ENCODE measurements at places on chromosomes 6 and 20.

DNA sequence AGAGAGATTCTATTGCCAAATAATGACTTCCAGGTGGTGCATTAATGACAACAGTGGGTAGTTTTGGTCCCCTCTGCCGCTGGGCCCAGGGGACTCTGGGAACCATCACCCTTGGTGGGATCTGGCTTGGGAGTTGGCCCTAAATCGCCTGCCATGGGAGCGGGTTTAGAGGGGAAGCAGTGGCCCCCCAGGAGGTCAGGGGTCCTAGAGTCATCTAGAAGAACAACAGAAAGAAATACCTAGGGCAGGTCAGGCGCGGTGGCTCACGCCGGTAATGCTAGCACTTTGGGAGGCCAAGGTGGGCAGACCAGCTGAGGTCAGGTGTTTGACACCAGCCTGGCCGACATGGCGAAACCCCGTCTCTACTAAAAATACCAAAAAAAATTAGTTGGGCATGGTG lies 17.8 kb upstream of the ARFGEF2 start:
- DNase-seq = no peak

DNA sequence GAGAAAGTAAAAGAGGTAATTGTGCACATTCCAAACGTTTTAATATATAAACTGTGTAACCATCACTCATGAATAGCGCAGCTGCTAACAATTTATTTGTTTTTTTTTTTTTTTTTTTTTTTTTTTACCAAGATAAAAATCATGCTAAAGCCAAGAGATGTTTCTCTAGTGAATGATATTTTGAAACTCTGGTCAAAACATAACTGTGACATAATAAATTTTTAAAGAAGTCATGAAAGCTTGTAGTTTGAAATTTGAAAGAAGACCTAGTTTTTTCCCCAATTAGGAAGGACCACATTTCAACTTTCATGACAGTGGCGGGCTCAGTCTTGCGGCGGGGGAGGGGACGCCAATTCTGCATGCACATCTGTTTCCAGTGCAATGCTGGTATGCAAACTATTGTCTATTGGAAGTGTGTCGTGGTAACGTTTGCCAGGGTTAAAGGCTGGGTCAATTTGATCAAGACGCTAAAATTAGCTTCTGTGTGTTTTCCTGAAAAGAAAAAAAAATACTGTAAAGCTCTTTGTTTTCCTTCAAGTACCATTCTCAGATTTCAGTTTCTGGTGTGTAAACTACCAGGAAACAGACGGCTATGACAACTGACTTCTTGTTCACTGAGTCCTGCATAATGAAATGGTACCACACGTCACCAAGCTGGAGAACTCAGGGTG lies 211.9 kb downstream of the FOXC1 start:
- DNase-seq = peak; percentile 69

DNA sequence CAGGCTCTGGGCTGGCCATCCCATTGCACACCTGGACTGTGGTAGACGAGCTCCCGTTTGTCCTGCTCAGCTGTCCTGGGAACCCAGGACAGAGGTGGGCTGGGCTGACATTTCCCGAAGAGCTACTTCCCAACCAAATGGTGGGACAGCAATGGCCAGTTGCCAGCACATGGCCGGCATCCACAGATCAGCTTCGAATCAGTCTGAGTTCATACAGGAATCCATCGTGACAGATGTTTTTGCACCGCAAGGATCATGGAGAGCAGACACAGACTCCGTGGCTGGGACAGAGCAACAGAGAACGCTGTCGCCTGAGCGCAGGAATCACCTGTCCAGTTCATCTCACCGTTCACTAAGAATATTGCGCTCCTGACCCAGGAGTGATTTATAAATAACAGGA lies 198.5 kb downstream of the TTLL2 start:
- DNase-seq = no peak

DNA sequence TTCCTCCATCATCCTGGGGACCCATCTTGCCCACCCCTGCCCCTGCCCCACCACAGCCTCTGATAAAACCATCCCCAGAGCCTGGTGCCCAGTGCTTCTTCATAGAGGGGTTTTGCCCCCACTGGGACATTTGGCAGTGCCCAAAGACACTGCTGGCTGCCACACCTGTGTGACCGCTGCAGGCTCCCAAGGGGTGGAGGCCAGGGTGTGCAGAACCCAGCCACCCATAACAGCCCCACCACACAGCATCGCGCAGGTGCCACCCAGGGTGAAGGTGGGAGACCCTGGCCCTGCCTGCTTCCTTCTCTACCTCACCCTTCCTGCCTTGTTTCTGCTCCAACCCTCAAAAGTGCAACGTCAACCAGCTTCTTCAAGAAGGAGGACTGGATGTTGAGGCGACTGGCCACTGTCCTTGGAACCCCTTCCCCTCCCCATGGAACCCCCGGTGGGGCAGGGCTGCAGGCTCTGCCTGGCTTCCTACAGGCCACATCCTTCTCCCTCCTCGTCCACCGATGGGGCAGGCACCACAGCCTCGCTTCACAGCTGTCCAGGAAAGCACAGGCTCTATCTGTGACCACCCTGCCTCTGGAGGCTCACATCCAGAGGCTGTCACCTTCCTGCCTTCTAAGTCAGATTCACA lies 79.2 kb upstream of the MPC1 start:
- no peak for DNase-seq

DNA sequence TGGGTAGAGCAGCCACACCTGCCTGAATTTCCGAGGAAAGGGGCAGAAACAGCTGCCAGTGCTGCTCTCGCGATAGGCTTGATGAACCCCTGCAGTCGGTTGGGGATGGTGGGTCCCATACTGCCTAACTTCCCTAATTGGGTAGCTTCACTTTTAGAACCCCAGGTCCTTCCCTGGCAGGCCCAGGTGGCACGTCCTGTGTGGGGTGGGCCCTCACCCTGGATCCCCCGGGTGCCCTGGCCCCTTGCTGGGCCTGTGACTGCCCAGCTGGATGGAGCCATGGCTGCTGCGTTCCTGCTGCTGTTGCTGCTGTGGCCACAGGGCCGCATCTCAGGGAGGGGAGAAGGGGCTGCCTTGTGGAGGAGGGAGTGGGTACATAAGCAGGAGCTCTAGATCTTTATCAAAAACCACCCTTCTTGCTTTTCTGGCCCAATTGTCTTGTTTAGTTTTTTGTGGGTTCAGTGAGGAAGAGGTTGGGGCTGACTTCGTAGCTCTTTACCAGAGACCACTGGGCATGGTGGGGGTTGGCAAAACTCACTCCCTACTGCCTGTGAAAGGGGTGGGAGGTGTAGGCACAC lies 19.2 kb downstream of the TREML4 start:
- no peak for DNase-seq

DNA sequence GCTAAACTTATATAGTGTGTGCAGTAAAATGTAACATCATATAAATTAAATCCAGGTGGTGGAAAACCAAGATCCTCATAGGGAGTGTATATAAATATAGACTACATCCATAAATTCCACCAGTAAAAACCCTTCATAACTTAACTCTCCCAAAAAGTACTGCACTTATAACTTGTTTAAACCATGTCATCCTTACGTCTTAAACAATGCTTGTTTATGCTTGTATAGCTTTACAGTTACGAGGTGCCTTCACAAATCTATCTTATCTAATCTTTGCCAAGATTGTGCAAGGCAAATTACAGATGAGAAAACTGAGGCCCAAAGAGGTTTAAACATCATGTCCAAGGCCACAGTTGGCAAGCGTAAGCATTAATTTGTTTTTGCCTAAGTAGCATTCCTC lies 71.3 kb downstream of the BCAS1 start:
- DNase-seq = no peak

DNA sequence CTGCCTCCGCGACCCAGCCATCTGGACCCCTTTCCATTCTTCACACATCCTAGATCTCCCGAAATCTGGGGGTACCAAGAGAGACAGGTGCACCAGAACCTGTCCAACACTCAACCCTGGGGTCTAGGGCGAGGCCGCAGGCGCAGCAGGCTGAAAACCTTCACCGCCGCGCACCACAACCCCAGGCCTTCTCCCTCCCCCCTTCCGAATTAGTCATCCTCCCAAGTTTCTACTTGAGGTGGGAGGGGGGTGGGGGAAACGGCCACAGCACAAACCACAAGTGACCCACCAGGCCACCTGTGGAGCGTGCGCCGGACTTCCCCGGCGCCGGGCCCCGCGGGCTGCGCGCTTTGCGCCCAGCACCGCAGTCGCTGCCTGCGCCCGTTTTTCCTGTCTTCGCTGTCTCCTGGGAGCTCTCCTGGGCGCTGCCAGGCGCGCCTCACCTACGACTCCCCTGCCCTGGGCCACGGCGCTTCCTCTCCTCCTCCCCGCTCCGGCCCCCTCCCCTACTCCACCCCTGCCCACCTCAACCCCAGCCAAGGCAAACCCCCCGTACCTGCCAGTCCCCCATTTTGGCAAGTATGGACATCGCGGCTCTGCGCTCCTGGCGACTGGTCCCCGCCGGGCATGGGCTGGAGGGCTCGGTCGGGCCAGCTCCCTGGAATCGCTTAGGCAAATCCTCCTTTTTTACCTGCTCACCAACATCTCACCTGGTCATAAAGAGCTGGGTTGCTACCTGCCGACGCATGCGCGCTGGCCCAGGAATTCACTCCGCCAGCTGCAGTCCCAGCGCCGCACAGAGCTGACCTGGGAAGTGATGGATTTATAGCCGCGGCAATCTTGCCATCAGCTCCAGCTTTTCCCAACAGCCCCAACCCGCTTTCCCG lies 4.2 kb upstream of the TFAP2A start:
- no peak for DNase-seq

GRCh38 chr20:1702328-1702727 lies 44.7 kb upstream of the SIRPG start:
- no peak for DNase-seq

DNA sequence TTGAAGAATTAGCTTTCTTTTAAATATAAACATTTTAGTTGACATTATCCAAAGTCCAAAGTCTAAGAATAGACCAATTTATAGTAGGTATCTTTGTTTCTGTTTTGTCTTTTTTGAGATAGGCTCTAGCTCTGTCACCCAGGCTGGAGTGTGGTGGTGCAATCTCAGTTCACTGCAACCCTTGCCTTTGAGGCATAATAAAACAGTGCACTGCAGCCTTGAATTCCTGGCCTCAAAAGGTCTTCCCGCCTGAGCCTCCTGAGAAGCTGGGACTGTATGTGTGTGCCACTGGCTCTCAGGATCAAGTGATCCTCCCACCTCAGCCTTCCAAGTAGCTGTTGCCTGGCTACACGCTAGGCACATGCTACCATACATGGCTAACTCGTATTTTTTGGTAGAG lies 135.4 kb downstream of the REV3L start:
- DNase-seq = no peak

GRCh38 chr20:58717278-58718091 lies 24.9 kb downstream of the NPEPL1 start:
- DNase-seq = no peak

- DNase-seq = no peak
These were observed 119.7 kb upstream of the SLC2A12 start for GRCh38 chr6:134172020-134172705.

- no peak for DNase-seq
These were observed 44.1 kb downstream of the SESN1 start for GRCh38 chr6:109050447-109051102.

- DNase-seq = no peak
These were observed 28.7 kb upstream of the AHCY start for GRCh38 chr20:34331838-34332237.

GRCh38 chr20:46652699-46653098 lies 1.4 kb upstream of the SLC13A3 start:
- DNase-seq = no peak

GRCh38 chr6:50608421-50608820 lies 104.9 kb upstream of the TFAP2D start:
- no peak for DNase-seq

DNA sequence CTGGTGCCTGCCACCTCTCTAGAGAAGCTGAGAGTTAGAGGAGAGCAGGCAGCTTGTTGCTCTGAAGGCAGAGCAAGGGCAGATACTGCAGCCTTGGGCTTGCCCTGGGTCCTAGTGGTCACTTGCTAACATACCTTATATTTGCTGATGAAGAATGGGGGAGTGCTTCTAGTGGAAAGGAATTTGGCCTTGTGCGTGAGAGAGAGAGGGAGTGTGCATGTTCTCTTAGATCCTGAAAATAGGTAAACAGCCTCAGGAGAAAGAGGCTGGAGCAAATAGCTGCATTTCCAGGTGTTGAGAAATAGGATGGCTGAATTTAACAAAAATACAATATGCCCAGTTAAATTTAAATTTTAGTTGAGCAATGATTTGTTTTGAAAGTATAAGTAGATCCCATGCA lies 724.5 kb upstream of the FLRT3 start:
- DNase-seq = no peak

DNA sequence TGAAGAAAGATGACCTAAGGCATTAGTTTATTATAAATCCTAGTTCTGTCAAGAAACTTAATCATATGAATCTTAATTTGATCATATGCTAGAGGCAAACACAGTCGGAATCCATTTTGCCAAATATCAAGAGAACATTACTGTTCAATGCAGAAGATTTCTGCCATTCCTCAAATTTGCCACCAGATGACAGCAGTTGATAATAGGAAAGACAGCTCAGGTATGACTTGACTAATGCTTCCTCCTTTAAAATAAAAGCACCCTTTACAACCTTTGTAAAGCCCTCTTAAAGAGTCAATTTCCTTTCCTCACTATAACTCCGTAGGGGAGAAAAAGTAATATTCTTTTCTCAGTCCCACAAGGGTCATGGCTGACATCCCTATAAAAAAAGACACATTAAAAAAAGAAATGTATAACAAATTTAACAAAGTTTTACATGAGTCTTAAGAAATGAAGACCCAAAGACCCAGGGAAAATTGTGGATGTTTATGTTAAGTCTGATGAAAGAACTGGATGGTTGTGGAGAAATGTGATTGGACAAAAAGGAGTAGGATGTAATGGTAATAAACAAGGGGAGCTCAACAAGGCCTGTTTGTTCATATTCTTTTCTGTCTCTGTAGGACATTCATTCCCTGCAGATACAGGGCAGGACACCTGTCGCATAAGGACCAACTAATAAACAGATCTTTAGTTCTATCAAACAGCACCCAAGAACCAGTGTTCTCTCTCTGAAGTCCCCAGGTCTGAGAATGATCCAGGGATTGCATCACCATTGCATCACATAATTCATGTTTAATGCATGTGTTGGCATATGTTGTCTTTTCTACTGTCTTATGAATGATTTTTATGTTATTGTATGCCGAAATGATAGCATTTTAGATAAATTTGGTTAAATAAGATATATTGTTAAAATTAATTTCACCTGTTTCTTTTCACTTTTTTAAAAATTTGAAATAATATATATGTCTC lies 23.0 kb upstream of the IL17A start:
- DNase-seq = no peak

- no peak for DNase-seq
These were observed 61.8 kb downstream of the NFATC2 start for GRCh38 chr20:51480507-51481270.

DNA sequence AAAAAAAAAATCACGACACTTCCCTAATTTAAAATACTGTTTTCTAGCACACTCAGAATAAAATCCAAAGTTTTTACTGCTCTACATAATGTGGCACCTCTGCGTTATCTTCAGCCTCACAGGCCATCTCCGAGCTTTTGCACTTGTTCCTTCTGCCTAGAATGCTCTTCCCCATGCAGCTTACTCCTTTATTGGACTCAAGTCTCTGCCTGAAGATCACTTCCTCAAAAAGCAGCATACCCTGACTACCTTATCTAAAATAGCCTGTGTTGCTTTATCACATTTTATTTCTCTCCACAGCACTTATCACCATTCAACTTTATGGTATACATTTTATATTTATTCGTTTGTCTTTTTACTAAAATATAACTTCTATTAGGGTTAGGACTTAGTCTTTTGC lies 2.3 kb downstream of the ZNF322 start:
- no peak for DNase-seq
